ENCODE measurements at places on chromosomes 2 and 18.

DNA sequence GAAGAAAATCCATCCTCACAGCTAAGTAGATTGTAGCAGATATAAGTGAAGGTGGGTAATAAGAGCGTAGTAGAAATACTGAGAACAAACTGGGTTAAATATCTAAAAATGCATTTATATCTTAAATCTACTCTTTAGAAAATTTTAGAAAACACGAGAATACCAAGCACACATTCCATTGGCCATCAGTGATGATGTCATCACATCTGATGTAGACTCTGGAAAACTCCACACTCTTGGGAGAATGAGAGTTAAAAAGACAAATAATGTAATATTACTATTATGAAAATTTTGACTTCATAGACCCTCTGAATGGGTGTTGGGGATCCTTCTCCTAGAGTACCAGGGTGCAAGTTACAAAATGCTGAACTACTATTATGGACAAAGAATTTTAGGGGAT, 3.7 kb downstream of the RIOK3 start:
- DNase-seq, result no peak

GRCh38 chr2:117960231-117960630, 53.6 kb downstream of the CCDC93 start:
- DNase-seq, result no peak

- DNase-seq, result no peak
Observed at GRCh38 chr2:211534632-211535031, 978.2 kb downstream of the CPS1 start.

GRCh38 chr18:36828157-36828629, 609 bp downstream of the TPGS2 start:
- no peak for DNase-seq

DNA sequence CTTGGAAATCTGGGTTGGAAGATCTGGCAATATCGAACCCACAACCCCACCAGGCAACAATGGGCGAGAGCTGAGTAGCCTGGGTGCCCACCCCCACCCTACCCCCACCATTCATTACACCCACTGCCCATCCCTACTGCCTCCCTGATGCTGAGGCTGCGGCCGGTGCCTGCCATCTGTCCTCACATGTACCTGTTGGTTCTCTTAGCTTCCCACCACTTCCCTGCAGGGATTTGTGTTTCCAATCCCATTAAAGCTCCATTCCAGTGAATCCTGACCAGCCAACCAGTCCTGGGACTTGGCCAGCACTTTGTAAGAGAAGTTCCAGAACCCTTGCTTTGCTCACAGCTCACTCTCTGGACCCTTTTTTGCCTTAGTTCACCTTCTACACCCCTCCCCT, 163.0 kb upstream of the SH3BP4 start:
- DNase-seq, result no peak

DNA sequence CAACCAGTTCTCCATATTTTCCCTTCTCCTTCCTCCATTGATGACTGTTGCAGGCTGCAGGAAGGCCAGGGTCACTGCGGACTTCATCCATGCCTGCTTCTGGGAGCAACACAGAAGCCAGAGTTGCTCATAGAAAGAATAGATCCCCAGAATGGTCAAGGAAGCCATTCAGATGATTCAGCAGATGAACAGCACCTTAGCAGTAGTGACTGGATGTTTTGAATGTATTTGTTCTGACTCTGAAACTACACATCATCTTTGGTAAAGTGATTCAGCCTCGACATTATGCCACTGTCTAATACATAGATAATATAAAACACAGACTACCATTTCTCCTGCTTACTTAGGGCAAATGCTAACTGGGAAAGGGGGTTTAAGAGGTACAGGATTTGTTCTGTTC, 411.6 kb downstream of the RND3 start:
- no peak for DNase-seq

GRCh38 chr2:118577202-118577601, 270.2 kb downstream of the EN1 start:
- DNase-seq, result no peak

- no peak for DNase-seq
Observed at GRCh38 chr2:215756346-215756730, 257.0 kb downstream of the MREG start.
